Fibroblast of skin of left biceps (primary cell): ENCODE measurements at places on chromosomes 5 and 9.

GRCh38 chr9:91407580-91408318 lies 15.9 kb downstream of the NFIL3 start:
- DNase-seq: no peak

GRCh38 chr9:121292801-121293241 lies 24.9 kb downstream of the GSN start:
- no peak for DNase-seq

- DNase-seq: no peak
Measured at GRCh38 chr9:95441081-95441480, 75.7 kb downstream of the PTCH1 start.

DNA sequence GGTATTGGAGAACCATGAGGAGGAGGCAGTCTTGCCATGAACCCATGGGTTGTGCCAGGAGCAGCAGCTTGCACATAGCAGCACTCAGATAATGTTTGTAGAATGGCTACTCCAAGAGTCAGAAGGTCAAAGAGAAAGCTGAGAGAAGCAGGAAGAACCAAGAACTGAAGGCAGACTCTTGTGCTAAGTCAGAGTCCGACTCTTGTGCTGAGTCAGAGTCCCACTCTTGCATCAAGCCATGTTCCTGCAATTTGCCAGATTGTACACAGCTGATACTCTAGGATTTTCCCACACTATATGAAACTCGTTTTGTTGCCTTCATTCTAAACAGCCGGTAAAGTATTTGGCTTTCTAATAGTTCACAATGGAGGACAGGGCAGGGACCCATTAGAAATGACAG lies 26.2 kb upstream of the HSPA9 start:
- no peak for DNase-seq

GRCh38 chr5:29208024-29208423 lies 1985.5 kb upstream of the CDH6 start:
- no peak for DNase-seq

DNA sequence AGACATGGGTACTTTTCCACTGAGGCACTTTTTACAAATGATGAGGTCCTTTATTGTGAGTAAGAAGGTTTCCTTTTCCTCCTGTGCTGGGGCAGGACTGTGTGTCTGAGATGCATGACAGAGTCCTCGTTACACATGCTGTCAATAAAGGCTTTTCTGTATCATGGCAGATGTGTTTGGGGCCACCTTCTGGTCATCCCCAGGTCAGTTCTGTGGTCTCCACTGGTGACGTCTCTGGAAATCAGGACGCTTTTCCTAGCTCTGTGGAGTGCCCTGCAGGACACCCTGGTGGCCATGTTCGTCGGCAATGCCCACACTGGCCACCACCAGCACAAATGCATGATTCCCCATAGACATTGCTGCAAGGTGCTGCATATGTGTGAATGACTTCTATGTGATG lies 2.8 kb downstream of the CMBL start:
- no peak for DNase-seq

GRCh38 chr5:22709743-22710142 lies 143.4 kb downstream of the CDH12 start:
- no peak for DNase-seq

- no peak for DNase-seq
Measured at GRCh38 chr9:8715788-8716187, 916.2 kb upstream of the DMAC1 start.
